Activated CD4-positive, alpha-beta T cell treated with anti-CD3 and anti-CD28 coated beads, Interleukin-2, amount 50 U/mL, for 48 hours (primary cell): ENCODE measurements at places on chromosomes 2 and 18.

GRCh38 chr2:232874677-232875223 lies 4.7 kb downstream of the SNORC start:
- DNase-seq: no peak

GRCh38 chr2:46260305-46260704 lies 36.9 kb upstream of the EPAS1 start:
- no peak for DNase-seq

GRCh38 chr2:219681694-219682300 lies 54.4 kb downstream of the SLC4A3 start:
- no peak for DNase-seq

DNA sequence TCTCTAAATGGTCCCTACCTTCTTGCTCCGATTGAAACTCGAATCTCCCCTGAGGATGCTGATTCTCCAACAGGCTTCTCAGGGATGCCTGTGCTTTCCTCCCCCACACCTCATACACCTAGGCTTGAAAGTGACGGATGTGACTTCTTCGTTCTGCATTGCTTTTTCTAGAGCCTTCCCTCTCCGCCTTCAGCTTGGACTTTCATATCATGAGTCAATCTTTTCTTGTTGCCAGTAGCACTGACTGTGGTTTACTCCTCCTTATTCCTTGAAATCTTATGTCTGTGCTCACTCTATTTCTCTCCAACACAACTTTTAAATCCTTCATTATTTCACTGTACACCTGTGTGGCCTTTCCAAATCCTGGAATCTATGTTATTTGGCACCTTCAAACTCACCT lies 451.4 kb downstream of the TMX3 start:
- no peak for DNase-seq

DNA sequence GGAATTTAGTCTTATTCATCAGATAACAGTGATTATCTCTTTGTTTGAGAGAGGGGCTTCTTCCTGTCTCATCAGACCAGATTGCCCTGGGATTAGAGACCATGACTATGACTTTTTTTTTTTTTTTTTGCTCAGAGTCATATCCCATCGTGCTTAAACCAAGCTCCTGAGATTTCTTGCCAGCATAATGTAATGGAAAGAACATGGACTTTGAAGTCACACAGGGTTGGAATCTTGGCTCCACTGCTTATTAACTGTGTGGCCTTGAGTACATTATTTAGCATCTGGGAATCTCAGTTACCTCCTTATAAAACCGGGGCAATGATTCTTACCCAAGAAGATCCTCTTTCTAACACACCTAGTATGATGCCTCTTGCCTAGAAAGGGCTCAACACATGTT lies 268.3 kb downstream of the DYSF start:
- no peak for DNase-seq

DNA sequence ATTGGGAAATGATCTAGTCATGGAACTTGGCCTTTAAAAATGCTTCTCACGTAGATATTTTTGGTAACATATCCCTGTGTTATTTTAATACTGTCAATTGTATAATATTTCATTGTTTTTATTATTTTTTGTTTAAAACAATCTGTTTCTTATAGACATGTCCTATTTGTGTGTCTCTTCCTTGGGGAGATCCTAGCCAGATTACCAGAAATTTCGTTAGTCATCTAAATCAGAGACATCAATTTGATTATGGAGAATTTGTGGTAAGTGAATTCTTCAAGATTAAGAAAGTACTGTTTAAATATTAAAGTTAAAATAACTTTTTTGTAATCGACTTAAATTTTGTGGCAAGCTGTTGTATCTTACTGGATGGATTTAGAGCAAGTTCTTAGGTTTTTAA lies 34.9 kb downstream of the RNF138 start:
- no peak for DNase-seq

GRCh38 chr2:127991742-127992141 lies 36.1 kb downstream of the SAP130 start:
- no peak for DNase-seq

GRCh38 chr2:120323214-120323613 lies 22.7 kb upstream of the INHBB start:
- no peak for DNase-seq

DNA sequence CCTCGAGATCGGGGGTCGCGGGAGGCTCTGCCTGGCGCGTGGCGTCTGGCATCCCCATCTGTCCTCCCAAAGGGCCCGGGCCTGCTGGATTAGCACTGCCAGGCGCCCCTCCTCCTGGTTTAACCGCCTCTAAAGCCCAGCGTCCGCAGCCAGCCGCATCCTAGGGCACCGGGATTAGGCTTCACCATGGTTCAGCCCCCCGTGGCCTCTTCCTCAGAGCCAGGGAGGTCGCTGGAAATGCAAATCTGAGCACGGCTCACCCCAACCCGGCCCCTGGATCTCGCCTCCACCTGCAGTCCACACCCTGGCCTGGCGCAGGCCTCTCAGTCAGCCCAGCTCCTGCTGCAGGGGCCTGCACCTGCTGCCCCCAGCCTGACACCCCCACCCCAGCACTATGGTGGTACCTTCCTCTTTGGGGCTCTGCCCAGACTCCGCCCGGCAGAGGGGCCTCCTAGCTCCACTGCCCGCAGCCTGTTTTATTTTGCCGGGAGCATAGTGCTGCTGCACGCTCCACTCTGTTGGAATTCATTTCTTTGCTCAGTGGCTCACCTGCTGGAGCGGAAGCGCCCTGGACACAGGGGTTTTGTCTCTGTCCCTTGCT lies 13.2 kb downstream of the PRELID3A start:
- no peak for DNase-seq

- DNase-seq: peak; percentile 55
Observed at GRCh38 chr2:17752892-17753802, 463 bp downstream of the SMC6 start.

DNA sequence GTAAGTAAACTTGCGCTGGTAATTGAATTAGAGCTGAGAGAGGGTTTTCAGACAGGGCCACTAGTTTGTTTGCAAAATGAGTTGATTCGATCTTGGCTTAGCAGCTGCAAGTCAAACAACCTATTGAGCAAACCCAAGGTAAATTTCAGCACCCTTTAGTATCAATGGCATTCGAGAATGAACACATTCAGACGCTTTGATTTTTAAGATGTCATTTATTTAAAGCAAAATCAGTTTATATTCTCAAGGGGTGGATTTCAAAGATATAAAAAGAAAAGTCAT lies 44.2 kb downstream of the TGIF1 start:
- DNase-seq: no peak

DNA sequence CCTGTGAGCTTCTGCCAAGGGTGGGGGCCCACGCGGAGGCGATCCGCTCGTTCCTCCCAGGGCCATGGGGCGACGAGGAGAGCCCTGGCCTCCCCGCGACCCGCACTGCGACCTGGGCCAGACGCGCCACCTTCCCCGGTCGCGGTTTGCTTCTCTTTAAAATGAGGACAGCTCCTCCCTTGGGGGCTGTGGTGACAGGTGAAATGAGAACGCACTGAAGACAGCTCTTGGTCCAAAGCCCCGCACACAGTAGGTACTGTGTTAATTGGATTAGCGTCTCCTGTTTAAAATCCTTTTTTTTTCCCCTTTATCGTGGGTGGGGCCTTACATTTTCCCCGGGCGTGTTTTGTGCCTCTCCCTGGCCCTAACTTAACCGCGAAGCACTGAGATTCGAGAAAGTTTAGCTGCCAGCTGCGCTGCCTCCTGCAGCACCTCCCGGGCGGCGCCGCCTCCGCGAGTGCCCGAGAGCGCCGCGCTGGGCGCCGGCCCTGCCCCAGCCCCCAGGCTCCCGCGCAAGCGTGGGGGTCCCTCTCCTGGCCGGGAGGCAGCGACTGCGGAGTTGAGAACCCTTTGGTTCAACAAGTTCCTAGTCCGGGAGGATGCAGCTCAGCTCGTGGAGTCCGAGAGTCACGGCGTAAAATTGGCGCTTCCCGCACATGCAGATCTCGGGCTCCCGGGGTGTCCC lies 1.1 kb downstream of the HPCAL1 start:
- peak; percentile 55 for DNase-seq

DNA sequence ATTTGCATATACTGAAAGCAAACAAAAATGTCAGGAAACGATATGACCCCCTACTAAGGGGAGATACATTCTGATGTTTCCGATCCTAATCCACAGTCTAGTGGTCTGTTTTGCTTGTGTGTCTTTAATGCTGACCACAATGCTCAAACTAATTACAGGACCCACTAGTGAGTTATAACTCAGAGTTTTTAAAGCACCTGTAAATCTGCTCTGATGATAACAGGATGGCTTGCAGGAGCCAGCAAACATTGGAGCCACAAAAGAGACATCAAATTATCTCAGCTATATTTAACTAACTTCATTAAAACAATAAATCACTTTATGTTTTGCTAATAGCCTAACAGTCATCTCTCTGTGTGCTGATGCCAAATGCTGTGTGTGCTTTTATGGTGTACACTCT lies 300.3 kb downstream of the NBAS start:
- DNase-seq: no peak

- no peak for DNase-seq
Observed at GRCh38 chr2:2024751-2025481, 280.6 kb upstream of the PXDN start.

DNA sequence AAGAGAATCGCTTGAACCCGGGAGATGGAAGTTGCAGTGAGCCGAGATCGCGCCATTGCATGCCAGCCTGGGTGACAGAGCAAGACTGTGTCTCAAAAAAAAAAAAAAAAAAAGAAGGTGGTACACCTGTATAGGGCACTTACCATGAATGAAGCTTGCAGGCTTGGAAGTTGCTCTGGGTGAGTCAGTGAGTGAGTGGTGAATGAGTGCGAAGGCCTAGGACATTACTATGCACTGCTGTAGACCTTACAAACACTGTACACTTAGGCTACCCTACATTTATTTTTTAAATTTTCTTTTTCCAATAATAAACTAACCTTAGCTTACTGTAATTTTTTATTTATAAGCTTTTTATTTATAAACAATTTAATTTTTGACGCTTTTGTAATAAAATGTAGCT lies 78.4 kb upstream of the ATG16L1 start:
- no peak for DNase-seq

GRCh38 chr2:186424265-186424664 lies 61.8 kb upstream of the ZC3H15 start:
- no peak for DNase-seq

GRCh38 chr2:10773821-10774341 lies 38.7 kb downstream of the PDIA6 start:
- DNase-seq: no peak

DNA sequence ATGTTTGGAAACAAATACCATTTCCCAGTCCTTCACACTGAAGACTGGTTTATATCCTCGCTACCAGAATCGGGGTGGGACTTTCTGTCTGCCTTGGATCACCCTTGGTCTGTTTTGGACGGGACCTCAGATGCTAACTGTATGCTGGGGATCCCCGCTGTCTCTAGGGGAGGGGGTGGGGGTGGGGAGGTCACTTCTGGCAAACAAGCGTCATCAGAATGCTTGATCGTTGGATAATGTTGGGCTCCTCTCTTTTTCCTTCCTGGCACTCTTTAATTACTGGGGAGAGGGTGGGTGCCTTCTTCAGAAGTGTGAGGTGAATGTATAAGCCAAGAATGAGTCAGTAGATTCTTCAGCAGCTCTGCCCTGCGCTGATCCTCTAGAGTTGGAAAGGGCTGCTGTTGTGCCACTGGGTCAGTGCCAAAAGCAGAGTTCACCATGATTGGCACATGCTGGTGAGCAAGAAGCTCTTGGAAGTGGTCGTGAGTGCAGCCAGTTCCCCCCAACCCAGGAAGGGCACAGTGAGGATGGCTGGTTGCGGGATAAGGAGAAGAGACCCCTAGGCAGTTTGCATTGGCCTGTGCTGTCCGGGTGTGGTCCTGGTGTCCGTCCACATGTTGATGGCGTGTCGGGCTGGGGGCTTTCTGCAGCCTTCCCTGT lies 32.2 kb downstream of the DGKD start:
- DNase-seq: no peak

- no peak for DNase-seq
Observed at GRCh38 chr2:11102956-11103860, 52.1 kb upstream of the SLC66A3 start.

GRCh38 chr18:59700535-59700967 lies 3.3 kb upstream of the CCBE1 start:
- no peak for DNase-seq

DNA sequence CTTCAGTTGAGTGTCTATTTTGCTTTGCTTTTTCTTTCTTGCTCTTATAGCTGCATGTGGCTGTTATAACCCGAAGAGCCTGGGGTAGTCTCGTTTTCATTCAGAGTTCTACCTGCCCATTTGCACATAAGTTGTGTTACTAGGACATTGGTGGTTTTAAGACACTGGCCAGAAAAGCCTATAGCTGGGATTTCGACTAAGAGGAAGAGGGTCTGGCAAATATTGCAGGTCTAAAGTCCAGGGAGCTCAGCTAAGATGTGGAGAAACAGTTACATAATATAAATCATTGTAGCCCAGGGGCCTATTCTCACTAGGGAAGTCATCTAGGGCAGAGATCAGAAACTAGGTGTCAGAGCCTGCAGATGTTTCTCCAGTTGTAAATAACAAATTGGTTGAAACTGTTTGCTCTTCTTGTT lies 120.8 kb downstream of the BABAM2 start:
- no peak for DNase-seq

- no peak for DNase-seq
Observed at GRCh38 chr2:121595012-121595891, 54.0 kb downstream of the CLASP1 start.

GRCh38 chr2:228590681-228591080 lies 409.2 kb upstream of the SPHKAP start:
- DNase-seq: no peak

GRCh38 chr2:226622484-226622883 lies 177.1 kb downstream of the IRS1 start:
- DNase-seq: no peak

GRCh38 chr2:229714736-229715541 lies 584 bp upstream of the DNER start:
- peak; percentile 38 for DNase-seq

GRCh38 chr18:28041366-28041765 lies 135.6 kb downstream of the CDH2 start:
- no peak for DNase-seq

- DNase-seq: peak; percentile 71
Observed at GRCh38 chr2:230942920-230943896, 18.2 kb upstream of the GPR55 start.

DNA sequence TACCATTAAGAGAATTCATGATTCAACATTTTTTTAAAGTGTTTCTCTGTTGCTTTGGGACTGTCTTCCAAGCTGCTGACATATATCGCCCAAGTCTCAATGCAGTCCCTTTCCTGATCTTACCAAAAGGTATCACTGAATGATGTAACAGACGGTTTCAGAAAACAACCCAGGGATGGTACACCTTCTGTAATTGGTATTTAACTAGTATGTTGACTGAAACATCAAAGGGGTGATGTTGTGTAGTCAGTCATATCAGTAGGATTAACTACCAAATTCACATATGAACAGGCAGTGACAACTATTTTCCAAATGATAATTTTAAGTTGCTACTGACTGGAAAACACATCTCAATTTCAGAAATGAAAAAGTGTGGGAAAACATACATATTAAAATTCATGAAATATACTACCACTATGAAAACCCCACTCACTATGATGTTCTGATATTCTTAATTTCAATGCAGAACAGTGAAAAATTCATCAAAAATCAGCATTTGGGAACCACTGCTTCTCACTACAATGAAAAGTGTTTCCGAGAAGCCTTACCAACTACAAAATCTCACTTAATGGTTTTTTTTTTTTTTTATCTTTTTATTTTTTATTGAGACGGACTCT lies 59.8 kb downstream of the MEMO1 start:
- no peak for DNase-seq

- DNase-seq: no peak
Observed at GRCh38 chr2:200405599-200406298, 99.3 kb downstream of the SPATS2L start.
